AG04450 (cell line): ENCODE measurements at places on chromosomes 12 and 14. TPM values are rescaled to one million over a fixed set of nuclear protein-coding genes. Genes with fewer than 3 reads are reported as not detected.
A peak's percentile ranks its signal among the peaks of the same experiment; 100 is the strongest.

DNA sequence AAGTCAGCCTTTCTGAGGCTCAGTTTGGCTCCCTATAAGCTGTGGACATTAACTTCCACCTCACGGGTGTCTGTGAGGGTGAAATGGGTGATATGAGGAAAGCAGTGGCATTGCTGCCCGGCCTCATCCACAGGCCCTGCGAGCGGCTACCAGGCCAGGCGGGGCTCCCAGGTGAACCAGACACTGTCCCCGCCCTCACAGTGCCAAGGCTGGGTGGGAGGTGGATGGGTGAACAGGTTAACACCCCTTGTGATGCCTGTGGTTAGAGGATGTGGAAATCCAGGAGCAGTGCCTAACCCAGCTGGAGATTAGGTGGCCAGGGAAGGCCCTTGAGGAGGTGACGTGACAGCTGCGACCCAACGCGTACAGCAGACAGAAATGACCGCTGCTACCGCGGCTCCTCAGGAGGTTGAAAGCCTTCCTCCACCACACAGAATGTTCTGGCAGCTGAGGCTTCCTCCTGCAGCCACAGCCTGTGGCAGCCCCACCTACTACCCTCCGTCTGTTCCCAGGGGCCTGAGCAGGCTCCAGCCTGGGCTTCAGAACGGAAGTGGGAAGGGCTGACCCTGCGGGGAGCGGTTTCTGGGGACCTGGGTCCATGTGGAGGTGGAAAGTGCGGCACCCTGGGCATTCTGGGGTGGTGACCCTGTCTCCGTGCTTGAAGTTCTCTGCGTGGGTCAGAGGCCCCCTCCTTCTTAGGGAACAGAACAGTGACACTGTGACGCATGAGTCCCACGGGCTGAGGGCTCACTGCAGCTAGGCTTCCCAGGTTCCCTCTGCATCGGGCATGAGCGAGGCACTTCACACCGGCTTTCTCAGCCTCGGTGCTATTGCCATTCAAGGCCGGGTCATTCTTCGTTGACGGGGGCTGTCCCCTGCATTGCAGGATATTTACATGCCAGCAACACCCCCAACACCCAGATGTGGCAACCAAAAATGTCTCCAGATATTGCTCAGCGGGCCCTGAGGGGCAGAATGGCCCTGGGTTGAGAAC, 9.7 kb downstream of the MMAB start:
- DNase-seq = no peak

- DNase-seq = no peak
Measured at GRCh38 chr12:72010356-72010755, 71.7 kb downstream of the TPH2 start.

DNA sequence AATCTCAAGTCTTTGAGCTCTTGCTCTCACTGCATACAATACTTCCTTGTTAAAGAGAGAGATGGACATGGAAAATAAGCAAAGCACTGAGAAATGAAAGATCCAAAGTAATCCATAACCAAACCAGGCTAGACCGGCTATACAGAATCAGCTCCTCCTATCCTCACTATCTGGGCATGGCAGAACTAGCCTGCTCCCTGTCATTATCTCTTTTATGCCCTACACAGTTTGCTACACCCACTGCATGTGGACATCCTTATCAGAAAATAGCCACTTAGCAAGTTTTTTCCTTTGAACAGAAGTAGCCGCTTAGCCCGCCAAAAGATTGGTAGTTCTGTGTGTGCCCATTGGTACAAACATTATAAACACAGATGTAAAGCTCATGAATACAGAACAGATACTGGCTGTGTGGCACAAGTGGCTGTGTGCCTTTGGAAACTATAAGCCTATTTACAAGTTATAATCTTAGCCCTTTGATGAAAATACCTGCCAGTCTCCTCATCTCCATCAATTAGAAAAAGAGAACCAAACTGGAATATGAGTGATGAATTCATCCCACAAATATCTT, 34.7 kb downstream of the SPTB start:
- DNase-seq = no peak

GRCh38 chr12:52151837-52152783, 39.7 kb downstream of the KRT80 start:
- DNase-seq = no peak

- DNase-seq = no peak
Measured at GRCh38 chr12:1282670-1283315, 291.8 kb downstream of the ERC1 start.

DNA sequence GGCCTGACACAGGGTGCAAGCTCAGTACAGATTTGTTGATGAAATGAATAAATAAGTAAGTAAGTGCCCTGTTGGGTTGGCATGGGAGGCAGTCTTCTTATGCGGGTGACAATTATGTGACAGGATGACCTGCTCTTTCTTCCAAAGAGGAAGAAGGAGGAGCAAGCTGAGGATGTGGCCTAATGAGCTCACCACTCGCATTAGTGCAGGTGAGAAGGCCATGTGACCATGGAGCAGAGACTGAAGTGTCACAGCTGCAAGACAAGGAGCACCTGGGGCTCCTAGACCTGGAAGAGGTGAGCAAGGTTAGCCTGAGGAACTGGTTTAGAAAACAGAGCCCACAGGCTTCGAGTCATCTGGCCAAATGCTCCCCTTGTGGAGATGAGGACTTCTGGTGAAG, 34.9 kb downstream of the LRTM2 start:
- DNase-seq = no peak

GRCh38 chr14:25120261-25120660, 70.3 kb upstream of the STXBP6 start:
- DNase-seq = no peak

CORO1C gene
- 596 and 687 TPM in 2 replicates for polyA plus RNA-seq

- no peak for DNase-seq
Measured at GRCh38 chr14:36313898-36314297, 6.5 kb downstream of the MBIP start.

SERPINA9 gene
- 0.05 and 0.07 TPM in 2 replicates for polyA plus RNA-seq

SRRM4 gene
- polyA plus RNA-seq = not detected in 2 replicates

- no peak for DNase-seq
Measured at GRCh38 chr12:127125607-127126259, 1141.2 kb upstream of the TMEM132C start.

NXPH4 gene
- polyA plus RNA-seq = 0.79 and 1.0 TPM in 2 replicates

- peak; percentile 86 for DNase-seq
Measured at GRCh38 chr14:90419200-90419599, 22.4 kb downstream of the CALM1 start.

- DNase-seq = peak; percentile 77
Measured at GRCh38 chr14:68884031-68885030, 91.5 kb upstream of the ZFP36L1 start.

GRCh38 chr12:27517961-27518665, 5.9 kb upstream of the PPFIBP1 start:
- DNase-seq = no peak

DNA sequence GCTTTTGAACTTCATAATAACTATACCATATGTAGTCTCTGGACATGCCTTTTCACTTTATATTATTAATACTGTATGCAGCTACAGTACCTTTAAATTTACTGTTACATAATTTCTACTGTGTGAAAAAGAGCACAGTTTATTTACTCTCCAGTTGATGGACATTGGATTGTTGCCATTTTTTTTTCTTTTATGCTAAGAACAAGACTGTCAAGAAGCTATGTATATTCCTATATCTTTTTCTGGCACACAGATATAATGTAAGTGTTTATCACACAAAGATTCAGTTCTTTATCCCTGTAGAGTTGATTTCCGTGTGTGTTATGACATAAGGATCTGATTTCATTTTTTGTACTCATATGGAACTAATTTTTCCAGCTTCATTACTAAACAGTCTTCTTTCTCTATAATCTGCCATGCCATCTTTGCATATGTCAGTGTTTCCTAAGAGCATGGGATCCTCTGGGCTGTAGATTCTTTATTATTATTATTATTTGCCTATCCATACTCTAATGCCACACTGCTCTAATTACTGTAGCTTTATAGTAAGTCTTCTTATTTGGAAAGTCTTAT, 593.0 kb upstream of the ATP2B1 start:
- DNase-seq = no peak

- no peak for DNase-seq
Measured at GRCh38 chr12:1488908-1489381, 105.4 kb downstream of the FBXL14 start.

- DNase-seq = no peak
Measured at GRCh38 chr12:115386946-115387345, 703.0 kb upstream of the TBX3 start.

DNA sequence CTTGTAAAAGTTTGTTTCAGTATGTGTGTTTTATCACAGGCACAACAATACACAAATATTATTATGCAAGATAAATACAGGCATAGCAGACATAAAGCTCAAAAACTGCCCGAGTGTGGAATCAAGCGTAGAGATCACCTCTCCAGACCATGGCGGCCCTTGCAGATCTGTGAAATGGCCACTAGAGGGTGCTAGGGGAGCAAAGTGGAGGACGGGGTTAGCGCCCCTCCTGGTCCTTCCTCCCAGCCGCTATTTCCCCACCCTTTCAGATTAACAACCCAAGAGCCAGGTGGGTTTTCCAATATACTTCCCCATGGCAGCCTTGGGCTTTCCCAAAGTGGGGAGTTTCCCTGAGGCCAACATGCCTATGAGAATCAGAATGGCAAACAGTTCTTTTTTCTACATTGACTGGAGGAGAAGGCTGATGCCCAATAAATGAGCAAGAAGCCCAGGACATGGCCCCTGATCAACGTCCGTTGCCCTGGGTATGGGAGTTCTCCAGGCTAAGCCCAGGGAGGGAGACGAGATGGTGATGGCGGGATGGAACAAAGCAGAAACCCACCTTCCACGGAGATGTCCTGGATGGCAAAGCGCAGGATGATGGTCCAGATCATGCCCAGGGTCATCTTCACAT, 67.4 kb downstream of the ACTN1 start:
- DNase-seq = peak; percentile 56

- DNase-seq = no peak
Measured at GRCh38 chr12:3841783-3842182, 31.4 kb downstream of the PARP11 start.

DNA sequence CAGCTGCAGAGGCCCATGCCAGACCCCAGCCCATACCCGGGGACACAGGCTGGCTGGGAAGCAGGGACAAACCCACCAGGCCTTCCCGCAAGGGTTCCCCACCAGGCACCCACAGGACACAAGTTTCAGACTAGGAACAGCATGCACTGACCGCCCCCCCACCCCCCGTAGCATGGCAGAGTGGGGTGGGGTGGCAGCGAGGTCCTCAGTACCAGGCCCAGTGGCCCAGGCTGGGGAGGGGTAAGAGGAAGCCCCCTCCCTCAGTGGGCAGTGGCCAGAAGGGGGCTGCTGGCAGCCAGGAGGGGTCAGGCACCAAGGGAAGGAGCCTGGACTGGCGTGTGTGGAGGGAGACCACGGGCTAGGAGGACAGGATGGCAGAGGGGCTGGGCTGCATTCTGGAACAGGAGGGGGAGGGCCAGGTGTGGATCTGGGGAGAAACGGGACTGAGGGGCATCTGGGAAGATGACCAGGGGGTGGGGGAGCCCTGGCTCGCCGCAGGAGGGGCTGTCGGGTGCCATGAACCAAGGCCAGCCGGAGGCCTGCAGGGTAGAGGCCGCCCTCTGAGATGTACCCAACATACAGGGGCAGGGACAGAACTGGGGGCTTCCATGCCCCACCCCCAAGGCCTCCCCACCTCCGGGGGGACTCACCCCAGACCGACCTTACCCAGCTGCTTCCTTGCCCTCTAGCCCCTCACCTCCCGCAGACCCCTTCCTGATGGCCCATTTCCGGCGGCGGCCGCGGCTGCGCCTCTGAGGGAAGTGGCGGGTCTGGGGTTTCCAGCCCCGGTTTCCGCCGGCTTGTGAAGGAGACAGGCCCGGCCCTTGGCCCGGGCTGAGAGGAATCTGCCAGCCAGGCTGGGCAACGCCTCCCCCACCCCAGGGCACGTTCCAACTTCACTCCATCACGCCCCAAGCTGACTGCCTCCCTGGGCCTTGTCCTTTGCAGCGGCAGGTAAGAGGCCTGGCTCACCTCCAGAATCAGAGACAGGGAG, 5.6 kb upstream of the JAG2 start:
- DNase-seq = no peak

DNA sequence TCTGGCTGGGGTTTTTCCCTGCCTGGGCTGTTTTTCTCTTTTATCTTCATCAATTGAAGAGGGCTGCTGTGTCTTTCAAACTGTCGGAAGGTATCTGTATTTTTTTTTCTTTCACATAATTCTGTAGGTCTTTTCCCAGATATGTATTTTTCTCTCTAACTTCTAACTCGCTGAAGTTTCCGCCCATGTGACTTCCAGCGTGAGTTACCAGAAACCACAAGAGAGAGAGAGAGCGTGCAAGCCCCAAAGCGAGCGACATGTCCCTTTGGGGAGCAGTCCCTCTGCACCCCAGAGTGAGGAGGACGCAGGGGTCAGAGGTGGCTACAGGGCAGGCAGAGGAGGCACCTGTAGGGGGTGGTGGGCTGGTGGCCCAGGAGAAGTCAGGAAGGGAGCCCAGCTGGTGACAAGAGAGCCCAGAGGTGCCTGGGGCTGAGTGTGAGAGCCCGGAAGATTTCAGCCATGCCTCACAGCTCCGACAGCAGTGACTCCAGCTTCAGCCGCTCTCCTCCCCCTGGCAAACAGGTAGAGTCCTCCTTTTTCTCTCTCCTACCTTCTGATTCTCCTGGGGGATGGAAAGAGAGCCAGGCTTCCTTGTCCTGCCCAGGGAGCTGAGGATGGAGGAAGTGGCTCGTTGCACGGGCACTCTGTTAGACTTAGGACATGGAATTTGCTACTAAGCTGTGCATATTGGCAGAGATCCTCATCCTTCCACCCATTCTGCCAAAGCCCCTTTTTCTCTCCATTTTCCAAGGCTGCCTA, at the start of gene BATF:
TSS of gene BATF (plus strand) at position 246 of the 759 bp plus-strand sequence. CDS start at position 460, 214 bp downstream.
- no peak for DNase-seq

CIROP gene
- polyA plus RNA-seq = 0.07 and 0.12 TPM in 2 replicates

DNA sequence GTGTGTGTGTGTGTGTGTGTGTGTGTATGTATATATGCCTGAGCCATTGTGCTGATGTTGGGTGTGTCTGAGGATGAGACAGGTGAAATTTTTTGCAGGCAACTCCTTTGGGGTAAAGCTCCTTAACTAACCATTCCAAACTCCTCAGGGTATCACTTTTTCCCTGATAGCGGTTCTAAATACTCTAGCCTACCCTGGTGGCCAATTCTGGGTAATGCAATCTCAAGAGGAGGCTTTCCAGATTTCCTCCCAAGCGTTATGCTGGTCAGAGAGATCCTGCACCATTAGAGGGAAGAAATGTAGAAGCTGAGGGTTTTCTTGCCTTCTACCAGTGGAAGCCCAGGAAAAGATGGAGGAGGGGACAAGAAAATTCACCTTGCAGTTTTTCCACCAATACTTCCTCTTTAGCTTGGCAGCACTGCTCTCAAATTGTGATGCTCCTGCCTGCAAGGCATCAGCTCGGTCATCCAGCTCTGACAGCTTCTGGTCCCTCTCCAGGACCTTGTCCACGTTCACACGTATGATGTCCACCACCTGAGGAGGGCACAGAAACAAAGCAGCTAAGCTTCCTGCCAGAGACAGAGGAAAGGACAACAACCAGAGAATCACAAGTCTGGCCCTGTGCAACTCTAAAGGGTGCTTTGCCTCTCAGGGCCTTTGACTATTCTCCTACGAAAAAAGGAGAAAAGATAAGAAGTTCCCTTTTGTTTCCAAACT, 4.9 kb downstream of the VAMP1 start:
- peak; percentile 37 for DNase-seq

DNA sequence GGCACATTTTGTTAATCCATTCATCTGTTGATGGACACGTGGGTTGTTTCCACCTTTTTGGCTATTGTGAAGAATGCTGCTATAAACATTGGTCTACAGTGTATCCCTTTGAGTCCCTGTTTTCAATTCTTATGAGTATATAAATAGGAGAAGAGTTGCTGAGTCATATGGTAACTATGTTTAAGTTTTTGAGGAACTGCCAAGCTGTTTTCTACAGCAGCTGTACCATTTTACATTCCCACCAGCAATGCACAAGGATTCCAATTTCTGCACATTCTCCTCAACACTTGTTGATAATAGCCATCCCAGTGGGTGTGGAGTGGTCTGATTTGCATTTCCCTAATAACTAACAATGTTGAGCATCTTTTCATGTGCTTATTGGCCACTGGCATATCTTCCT, 6.9 kb upstream of the SVOP start:
- DNase-seq = peak; percentile 20

LHX5 gene
- not detected in 2 replicates for polyA plus RNA-seq
